ACHN (cell line): ENCODE measurements at places on chromosomes 4 and X.

DNA sequence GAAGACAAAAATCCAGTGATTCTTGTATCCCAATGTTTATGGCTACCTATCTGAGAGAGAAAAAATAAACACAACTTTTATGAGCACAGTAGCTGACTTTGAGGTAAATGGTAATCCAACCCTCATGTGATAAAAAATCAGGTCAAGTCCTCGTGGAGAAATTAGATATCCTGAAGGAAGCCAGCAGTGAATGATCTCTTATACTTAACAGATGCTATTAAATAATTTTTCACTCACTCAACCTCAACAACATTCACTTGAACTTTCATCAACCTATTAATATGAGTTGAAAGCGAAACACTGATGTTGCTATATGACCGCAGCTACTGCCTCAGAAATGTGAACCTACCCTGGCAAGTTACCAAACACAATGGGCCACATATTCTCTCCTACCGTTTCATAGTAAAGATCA lies 105.4 kb downstream of the GPC3 start:
- no peak for DNase-seq

- DNase-seq, result peak; percentile 36
Observed at GRCh38 chr4:105147553-105148161, 981 bp downstream of the TET2 start.

DNA sequence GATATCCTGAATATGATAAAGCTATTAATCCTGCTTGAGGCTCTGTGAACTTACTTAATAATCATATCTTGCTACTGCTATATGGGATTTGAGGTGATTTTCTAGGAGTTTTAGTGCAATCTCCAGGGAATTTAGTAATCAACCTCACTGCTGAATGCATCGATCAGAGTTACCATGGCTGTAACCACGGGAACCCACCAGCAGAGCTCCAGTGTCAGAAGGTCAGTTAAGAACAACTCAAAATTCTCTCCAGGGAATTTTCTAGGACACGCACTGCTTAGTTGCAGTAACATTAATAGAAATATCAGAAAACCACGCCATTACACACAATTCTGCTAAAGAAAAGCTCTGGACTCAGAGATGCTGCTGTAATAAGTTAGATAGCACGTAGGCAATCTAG lies 1477.2 kb upstream of the TENM3 start:
- DNase-seq, result no peak

DNA sequence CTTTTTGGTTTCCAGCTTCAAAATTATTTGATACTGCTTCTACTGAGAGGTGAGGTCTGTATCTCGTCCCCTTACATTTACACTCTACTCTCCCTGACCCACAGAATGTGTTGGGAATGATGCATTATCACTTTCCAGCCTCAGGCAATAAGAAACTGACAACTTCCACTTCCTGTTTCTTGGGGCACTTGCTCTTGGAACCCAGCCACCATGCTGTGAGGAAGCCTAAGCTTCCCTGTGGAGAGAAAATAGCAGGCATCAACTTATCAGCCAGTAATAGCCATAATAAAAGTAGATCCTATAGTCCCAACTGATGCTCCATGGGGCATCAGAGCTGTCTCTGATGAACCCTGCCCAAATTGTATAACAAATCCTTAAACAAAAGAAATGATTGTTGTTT lies 32.6 kb downstream of the RELL1 start:
- DNase-seq, result no peak

- no peak for DNase-seq
Observed at GRCh38 chr4:77922158-77923094, 59.8 kb downstream of the MRPL1 start.

- no peak for DNase-seq
Observed at GRCh38 chrX:101407167-101407747, 468 bp downstream of the GLA start.

GRCh38 chrX:17495052-17495451 lies 120.1 kb downstream of the NHS start:
- no peak for DNase-seq

GRCh38 chr4:14641871-14642270 lies 360.4 kb upstream of the CPEB2 start:
- no peak for DNase-seq

DNA sequence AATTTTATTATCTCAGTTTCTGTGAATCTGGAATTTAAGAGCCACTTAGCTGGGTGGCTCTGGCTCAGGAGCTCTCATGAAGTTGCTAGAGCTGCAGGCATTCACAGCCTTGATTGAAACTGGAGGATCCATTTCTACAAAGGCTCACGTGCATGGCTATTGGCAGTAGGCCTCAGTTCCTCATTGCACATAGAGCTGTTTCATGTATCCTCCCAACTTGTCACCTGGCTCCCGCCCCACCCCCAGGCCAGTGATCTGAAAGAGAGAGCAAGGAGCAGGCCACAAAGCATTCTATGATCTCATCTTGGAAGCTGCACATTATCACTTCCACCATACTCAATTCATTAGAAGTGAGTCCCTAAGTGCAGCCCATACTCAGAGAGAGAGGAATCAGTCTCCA lies 18.5 kb upstream of the AP1AR start:
- no peak for DNase-seq

DNA sequence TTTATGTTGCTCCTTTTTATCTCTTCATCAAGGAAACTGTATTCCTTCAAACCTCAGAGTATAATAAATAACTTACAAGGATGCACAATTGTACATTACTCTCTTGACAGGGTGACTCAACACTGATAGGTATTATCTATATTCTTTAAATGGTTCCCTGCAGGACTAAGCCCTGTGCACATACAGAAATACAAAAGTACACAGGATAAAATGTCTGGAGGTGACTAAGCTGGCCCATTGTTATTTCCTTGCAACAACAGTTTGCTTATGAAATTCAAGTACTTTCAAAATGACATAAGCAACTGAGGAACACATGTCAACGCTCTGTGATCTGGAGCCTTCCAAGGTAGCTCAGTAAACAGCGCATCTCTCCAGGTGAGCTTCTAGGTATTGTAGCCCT lies 83.8 kb upstream of the RPL34 start:
- DNase-seq, result no peak

- DNase-seq, result no peak
Observed at GRCh38 chrX:154123241-154124219, 20.5 kb upstream of the OPN1LW start.

GRCh38 chr4:143016171-143016570 lies 168.5 kb upstream of the USP38 start:
- no peak for DNase-seq

DNA sequence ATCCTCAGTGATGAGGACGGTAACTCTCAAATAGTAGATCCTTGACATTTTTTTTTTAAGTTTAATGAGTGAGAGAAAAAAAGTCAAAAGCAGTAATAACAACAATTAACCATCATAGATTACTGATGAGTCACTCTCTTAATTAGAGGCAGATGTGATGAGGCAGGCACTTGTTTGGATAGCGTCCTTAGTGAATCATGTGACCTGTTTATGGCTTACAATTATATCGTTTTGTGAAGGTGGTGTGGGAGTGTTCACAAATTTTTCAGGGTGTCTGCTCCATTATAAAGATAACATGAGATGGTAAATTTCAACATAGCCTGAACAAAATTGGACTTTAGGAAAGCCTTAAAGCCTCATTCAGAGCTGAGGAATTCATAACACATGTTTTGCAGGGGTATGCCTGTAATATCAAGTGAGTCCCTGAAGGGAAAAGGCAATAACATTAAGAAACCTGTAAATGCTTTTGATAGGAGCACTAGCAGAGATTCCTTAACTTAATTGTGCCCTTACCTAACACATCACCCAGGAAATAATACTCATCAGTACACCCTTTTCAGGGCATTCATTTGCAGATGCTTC lies 51.9 kb upstream of the XIAP start:
- no peak for DNase-seq

GRCh38 chr4:37662251-37662650 lies 23.9 kb downstream of the RELL1 start:
- peak; percentile 15 for DNase-seq

- no peak for DNase-seq
Observed at GRCh38 chr4:168659741-168660465, 163.1 kb downstream of the PALLD start.

- no peak for DNase-seq
Observed at GRCh38 chr4:5157791-5158770, 106.8 kb downstream of the STK32B start.

DNA sequence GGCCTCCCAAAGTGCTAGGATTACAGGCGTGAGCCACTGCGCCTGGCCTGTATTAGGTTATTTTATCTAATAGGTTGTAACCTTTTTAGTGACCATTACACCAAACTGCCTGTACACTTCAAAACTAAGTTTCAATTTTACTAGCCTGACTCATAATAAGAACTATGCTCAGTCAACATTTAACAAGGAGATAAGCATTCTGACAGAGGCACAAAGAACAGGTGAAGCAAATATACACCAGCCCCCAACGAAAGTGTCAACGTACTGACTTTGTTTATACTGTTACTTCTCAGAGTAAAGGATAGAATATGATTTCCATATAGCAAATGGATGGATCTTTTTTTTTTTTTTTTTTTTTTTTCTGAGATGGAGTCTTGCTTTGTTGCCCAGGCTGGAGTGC lies 62.8 kb downstream of the SHISA3 start:
- DNase-seq, result no peak

DNA sequence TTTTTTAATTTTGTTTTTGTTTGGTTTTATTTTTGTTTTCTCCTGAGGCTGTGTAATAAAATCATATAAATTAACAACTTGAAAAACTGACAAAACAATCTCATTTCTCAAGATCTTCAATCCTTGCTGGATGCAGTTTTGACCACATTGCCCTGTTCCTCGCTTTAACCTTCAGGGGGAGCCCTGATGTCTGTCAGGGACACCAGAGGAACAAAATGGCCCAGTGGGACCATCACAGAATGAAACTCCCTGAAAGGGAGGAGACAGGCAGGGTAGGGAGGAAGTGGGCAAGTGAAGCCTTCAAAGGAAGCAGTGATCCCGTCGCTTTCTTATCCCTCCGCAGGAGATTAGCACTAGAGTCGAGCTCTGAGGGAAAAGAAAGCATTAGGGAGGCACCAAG lies 274.9 kb upstream of the LDB2 start:
- DNase-seq, result no peak
